NCI-H524 (cell line): ENCODE measurements at places on chromosomes 6 and 20.

DNA sequence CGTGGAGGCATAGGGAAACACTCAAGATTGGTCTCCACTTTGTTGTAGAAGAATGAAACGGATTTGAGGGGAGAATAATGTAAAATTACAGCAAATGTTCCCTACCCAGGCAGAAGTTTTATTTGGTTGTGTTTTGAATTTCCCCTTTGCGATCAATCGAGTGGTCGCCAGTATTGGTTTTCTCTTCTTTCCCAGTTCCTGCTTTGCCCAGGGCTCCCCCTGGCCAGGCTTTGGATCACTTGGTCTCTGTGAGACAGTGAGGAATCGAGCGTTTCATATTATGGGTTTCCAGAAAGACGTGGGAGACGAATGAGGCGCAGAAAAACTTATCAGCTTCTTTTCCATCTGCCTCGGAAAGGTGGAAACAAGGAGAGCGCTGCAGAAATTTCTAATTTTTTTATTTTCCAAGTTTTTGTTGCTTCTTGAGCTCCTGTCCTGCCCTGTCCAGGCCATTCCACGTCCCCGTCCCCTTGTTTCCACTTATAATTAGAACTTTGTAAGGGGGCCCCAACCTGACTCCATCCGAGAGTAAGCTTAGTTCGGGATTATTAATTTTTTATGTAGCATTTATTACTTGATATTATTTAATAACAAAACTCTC lies 7.5 kb upstream of the TBX18 start:
- no peak for DNase-seq

DNA sequence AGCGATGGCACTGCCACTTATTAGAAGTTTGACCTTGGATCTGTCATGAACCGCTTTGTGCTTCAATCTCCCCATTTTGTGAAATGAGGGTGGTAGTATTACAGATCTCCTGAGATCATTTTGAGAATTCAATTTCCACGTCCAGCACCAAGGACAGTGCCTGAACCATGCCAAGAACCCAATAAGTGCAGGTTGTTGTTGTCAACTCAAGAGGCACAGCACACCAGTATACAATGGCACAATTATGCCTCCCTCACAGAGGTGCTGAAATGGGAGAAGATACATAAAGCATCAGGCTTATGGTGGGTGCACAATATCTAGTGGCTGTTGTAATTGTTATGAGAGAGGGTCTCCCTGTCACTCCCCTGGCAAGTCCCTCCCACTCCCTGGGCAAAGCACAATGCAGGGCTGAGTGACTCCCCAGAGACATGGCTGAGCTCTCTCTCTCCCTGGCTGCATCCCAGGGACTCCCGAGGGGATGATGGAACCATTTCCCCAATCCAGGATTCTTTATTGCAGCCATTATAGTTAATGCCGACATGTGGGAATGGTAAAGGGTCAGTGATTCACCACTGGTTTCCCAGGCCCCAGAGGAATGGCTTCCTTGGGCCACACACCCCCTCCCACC lies 78.7 kb downstream of the CDH22 start:
- DNase-seq, result no peak

DNA sequence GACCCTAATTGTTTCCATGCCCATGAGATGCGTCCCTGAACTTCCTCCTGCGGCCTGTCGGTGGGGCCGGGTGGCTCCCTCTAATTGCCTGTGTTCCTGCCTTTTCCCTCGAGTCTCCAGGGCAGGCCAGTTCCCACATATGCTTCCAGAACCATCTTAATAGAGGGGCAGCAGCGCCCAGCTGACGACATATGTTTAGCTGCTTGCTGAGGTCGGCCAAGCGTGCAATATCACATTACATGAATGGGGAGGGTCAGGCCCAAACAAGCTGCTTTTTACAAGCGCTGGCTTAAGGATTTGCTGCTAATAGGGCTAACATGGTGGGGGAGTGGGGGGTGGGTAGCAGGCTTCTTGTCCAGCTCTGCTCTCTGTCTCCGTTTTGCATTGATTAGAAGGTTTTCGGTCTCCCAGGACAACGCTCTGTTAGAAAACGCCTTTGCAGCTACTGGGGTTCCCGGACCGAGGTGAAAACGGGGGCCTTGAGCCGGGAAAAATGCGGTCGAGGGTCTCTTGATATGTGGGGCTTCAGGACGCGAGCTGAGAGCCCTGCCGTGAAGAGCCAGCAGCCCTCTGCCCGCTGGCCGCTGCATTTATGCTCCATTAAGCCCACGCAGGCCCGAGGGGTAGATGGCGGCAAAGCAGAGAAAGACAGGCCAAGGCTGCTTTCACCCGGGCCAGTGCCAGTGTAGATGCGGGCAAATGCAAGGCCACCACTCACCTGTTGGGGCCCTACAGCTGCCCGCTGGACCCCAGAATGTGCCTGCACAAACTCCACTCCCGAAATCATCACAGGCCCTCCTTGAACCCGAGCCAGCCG lies 308.5 kb downstream of the BMP7 start:
- peak; percentile 93 for DNase-seq

GRCh38 chr6:36025932-36026327 lies 1.5 kb upstream of the SLC26A8 start:
- DNase-seq, result no peak

DNA sequence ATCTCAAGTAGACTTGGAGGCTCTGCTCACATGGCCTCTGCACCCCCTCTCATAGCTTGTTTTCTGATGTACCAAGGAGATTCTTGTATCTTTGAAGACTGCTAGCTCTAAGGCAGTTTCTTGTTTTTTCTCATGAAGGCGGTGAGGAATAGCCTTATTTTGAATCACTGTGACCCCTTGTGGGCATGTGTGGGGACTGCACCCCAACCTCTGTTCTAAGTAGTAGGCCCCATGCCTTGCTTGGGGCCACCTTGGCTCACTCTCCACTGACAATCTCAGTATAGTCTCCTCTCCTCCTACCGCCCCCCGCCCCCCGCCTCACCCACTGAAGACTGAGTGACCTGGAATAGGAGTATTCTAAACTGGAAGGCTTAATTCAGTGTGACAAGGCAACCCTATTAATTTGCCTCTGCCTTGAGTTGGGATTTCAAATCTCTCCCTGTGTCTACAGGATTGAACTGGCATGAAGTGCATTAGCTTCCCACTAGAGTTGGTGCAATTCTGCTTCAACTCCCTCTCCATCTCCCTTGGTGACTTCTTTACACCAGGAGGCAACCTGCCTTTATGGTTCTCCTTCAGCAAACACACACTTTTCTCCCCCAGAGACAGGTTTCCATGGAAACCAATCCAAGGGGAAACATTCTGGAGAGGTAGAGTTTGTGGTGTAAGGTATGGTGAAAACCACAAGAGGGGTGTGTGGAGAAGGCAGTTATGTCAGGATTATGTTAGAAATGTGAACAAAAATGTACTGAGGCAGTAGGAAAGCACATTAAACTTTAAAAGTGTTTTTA lies 75.4 kb upstream of the ECI2 start:
- DNase-seq, result peak; percentile 5

GRCh38 chr6:112539355-112539754 lies 192.2 kb downstream of the RFPL4B start:
- no peak for DNase-seq

DNA sequence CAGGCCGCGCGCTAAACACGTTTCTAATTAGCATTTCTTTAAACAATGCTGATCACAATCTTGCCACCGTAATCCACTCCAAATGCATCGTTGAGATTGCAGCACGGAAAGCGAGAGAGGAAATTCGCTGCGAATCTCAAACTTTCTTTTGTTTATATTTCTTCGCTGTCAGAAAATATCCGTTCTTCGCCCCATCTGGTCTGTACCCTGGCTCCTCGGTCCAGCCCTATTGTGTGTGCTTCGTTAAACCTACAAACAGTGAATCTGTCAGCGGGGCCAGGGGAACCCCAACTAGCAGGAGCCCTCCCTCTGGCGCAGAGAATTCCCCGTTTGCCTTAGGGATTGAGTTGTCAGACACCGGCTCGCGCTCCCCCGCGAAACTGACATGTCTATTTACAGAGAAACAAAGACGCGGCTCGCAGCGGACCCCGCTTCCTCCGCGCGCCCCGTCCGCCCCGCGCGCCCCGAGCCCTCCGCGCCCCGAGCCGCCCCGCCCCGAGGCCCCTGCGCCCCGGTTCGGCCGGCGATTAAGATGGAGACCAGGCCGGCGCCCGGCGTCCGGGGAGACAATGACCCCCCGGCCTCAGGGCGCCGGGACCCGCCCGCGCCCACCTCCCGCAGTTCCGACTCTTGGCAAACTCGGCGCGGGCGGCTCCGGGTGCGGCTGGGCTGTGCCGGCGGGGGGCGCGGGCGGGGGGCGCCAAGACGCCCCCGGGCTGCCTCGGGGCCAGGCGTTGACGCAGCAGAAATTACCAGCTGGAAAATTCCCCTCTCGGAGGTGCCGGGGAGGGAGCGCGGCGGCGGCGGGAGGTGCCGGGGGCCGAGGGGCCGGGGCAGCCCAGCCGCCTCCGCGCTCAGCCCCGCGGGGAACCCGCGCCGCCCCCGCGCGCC lies 874 bp downstream of the ZBTB46 start:
- DNase-seq, result no peak

- no peak for DNase-seq
Observed at GRCh38 chr6:74656453-74656852, 549.4 kb downstream of the COL12A1 start.

GRCh38 chr6:165776691-165777090 lies 113.7 kb upstream of the PDE10A start:
- DNase-seq, result no peak

DNA sequence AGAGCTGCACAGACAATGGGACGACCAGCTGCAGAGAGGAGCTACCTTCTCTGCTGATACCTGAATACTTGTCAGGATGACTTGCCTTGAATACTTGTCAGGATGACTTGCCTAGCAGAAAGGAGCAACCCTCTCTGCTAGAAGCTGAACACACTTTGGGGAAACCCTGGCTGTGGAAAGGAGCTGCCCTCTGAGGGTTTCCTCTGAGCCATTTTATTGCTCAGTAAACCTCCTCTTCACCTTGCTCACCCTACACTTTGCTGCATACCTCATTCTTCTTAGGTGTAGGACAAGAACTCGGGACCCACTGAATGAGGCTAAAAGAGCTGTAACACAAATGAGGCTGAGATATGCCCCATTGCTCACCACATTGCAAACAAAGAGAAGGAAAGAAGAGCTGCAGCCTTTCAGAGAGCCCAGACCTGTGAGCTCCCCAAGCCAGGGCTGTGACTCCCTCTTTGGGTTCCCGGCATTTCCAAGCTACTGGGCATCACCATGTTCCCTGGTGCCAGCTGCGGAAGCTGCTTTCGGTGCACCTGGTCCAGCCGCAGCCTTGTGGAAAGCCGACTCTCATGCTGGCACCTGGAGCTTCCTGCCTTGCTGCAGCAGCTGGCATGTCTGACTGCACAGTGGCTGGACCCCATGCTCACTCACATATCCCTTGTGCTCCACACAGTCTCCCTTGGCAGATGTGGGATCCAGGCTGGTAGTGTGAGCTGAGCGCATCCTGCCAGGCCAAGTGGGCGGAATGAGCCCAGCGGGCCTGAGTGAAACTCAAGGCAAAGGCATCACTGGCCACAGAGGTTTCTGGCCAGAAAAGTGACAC lies 106.7 kb upstream of the AHI1 start:
- no peak for DNase-seq

DNA sequence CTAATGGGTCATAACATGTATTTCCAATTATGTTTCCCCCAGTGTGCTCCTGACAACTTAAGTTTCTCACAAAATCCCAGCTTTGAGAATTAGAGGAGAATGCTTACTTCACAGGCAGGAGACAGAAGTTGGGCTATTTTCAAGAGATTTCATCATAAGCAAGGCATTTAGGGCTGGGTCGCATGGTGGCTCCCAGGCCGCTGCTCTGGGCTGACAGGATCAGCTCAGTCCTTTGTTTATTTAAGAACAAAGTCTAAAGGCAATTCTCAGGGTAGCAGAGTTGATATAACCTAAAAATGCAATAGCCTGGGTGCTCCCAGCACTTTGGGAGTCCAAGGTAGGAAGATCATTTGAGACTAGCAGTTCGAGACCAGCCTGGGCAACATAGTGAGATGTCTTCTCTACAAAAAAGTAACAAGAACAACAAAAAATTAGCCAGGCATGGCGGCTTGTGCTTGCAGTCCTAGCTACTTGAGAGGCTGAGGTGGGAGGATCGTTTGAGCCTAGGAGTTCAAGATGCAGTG lies 10.9 kb downstream of the FOXQ1 start:
- DNase-seq, result no peak

DNA sequence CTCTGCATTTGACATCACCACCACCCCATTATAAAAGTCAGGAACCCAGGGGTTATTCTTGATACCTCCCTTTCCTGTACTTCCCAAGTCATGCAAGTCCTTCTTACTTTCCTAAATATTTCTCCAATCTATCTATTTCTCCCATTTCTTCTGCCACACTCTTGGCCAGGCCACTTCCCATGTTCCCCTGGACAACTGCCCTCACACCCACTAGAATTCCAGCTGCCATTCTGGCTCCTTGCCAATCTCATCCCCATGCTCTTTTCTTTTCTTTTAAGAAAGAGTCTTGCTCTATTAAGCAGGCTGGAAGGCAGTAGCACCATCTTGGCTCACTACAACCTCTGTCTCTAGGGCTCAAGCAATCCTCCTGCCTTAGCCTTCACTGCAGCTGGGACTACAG lies 15.2 kb downstream of the DEFB132 start:
- no peak for DNase-seq

DNA sequence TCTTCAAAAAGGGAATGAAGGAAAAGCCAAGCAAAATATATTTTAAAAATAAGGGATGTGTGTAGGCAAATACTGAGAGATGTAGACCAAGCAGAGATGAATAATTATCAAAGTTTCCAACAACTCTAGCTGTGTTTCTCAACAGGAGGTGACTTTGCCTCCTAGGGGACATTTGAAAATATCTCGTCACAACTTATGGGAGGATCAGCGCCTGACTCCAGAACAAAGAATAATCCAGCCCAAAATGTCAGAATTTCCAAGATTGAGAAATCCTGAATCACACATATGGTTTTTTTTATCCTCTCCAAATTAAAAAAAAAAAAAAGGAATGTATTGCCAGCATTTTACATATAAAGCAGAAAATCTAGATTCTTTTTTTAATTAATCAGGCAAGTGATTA lies 241.2 kb upstream of the ZFP64 start:
- no peak for DNase-seq

DNA sequence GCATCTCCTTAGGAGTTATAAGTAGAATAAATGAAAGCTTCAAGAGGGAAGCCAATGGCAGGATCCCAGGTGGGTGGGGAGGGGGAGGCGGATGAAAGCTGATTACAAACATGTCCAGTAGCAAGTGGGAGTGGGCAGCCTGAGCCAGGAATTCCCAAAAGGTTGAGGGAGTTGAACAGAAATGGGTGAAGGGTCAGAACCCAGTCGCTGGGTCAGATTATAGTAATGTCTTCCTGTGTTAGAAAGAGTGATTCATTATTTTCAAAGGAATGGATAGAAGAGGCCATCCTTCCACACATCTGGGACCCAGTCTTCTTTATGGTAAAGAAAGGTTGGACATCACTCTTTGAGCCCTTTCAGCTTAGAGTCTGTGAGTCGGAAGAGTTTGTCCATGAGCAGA lies 41.0 kb upstream of the FAM50B start:
- no peak for DNase-seq
